ENCODE measurements at places on chromosomes 1 and 21.
A peak's percentile ranks its signal among the peaks of the same experiment; 100 is the strongest.

DNA sequence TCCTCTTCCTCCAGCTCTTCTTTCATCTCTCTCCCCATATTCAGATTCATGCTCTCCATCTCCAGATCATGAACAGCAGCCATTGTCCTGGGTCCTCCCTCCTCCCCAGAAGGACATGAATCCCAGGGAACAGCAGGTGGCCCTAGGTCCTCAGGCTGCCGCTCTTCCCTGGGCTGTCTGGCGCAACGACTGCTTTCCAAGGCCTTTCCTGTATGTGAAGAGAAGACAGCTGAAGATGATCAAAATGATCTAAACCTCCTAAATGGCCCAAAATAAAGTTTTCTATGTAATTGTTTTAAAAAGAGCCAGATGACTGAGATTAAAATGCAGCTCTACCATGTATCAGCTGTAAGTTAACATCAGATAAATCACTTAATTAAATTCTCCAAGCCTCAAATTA lies 22.5 kb downstream of the RHBDL2 start:
- DNase-seq, result no peak

GRCh38 chr1:3402258-3403010 lies 52.0 kb upstream of the ARHGEF16 start:
- no peak for DNase-seq

- DNase-seq, result no peak
Observed at GRCh38 chr1:101137144-101138126, 99.4 kb upstream of the S1PR1 start.

GRCh38 chr21:42373908-42374455 lies 7.6 kb upstream of the TFF1 start:
- DNase-seq, result no peak

GRCh38 chr1:53889304-53890298 lies at the start of gene YIPF1:
Gene YIPF1 (minus strand): TSS chr1:53889797. CDS start chr1:53888937, 860 bp downstream.
- peak; percentile 61 for DNase-seq

- no peak for DNase-seq
Observed at GRCh38 chr1:59081795-59082194, 215.1 kb upstream of the FGGY start.

GRCh38 chr1:154735804-154736168 lies 127.8 kb upstream of the ADAR start:
- DNase-seq, result no peak

DNA sequence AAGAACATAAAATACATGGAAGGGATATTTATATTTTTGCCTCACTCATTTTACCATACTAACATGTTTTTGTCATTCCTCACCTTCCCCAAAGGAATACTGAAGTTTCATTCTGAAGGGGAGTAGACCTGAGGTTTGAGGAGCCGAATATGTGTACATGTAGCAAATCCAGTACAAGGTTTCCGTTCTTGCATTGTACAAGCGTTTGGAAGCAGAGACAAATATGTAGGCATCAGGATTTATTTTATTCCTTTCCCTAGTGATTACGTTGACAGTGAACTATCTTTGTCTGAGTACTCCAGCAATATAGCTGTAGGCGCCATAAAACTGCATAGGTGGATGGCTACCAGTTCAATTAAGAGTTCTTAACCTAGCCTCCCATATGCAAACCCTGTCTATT lies 191.5 kb downstream of the NFIA start:
- no peak for DNase-seq

GRCh38 chr1:201482755-201483154 lies 13.8 kb upstream of the PHLDA3 start:
- DNase-seq, result no peak

GRCh38 chr1:94515296-94515947 lies 26.1 kb downstream of the F3 start:
- DNase-seq, result no peak

DNA sequence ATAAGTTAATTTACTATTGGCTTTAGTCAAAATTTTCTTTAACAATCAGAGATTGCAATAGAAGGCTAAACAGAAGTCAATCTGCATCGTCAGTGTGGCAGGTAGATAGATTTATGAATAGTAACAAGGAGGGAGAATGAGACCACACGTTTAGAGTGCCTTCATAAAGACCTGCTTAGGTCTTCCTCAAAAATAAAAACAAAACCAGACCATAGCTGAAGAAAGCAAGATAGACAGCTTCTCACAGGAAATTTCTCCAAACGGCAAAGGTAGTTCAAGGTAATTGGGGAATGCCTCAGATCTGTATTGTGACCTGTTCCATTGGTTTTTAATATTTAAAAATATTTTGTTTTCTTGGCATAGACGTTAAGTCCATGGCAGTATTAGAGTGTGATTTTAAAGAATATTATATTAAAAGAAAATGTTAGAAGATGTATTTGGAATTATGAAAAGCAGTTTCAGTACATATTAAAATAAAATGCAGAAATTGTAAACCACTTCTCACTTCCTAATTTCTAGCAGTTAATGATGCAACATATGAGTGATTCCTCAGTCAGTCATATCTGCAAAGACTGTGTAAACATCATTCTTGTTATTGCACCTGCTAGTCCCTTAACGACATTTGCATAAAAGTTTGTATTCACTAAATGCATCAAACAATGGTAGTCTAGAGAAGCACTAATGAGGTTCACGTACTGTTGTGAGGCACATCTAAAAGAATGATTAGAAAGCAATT lies 278.0 kb downstream of the HLX start:
- DNase-seq, result no peak

GRCh38 chr1:237500566-237500965 lies 390.2 kb downstream of the ZP4 start:
- no peak for DNase-seq

- no peak for DNase-seq
Observed at GRCh38 chr1:225526878-225527277, 99.0 kb upstream of the LBR start.

- no peak for DNase-seq
Observed at GRCh38 chr1:111736548-111737215, 2.5 kb downstream of the INKA2 start.

DNA sequence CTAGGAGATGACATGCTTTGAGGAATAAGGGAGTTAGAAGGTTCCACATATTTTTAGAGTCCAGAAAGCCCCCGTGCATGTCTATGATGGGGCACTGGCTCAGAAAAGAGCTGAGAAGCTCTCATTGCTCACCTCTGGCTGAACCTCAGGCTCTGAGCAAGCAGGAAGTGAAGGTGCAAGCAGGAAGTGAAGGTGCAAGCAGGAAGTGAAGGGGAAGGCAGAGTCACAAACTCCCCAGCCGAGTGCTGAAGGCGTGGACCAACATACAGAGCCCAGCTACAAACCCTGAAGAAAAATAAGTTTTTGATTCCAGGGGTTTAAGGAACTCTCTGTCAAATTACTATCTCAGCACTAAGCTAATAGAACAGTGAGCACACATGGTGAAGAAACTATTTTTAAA lies 7.0 kb downstream of the KRTAP10-8 start:
- peak; percentile 78 for DNase-seq

GRCh38 chr1:183689762-183690204 lies 36.7 kb upstream of the APOBEC4 start:
- DNase-seq, result no peak

- DNase-seq, result no peak
Observed at GRCh38 chr1:170461291-170461747, 70.6 kb upstream of the GORAB start.

DNA sequence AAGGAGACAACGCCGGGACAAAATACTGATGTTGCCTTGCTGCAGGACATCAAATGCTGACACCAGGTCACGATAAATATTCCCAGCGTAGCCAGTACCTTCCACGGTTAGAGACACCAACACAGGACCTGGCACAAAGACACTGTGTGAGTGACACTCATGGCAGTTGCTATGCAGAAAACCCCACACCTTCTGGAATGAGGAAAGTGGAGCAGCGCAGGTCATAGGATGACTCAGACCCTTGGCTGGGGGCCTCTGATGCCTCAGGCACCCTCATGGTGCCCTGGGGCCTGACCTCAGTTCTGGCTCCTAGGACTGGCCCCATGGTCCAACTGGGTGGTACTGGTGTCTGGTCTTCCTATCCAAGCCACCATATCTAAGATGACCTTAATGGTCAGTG lies 7.0 kb downstream of the DCST2 start:
- DNase-seq, result no peak

DNA sequence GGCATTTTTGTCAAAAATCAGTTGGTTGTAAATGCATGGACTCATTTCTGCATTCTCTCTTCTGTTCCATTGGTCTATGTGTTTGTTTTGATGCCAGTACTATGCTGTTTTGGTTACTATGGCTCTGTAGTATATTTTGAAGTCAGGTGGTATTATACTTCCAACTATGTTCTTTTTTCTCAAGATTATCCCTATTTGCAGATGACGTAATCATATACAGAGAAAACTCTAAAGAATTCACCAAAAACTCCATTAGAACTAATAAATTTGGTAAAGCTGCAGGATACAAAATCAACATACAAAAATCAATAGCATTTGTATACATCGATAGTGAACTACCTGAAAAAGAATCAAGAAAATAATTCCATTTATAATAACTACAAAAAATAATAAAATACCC lies 253.1 kb upstream of the NEGR1 start:
- no peak for DNase-seq

DNA sequence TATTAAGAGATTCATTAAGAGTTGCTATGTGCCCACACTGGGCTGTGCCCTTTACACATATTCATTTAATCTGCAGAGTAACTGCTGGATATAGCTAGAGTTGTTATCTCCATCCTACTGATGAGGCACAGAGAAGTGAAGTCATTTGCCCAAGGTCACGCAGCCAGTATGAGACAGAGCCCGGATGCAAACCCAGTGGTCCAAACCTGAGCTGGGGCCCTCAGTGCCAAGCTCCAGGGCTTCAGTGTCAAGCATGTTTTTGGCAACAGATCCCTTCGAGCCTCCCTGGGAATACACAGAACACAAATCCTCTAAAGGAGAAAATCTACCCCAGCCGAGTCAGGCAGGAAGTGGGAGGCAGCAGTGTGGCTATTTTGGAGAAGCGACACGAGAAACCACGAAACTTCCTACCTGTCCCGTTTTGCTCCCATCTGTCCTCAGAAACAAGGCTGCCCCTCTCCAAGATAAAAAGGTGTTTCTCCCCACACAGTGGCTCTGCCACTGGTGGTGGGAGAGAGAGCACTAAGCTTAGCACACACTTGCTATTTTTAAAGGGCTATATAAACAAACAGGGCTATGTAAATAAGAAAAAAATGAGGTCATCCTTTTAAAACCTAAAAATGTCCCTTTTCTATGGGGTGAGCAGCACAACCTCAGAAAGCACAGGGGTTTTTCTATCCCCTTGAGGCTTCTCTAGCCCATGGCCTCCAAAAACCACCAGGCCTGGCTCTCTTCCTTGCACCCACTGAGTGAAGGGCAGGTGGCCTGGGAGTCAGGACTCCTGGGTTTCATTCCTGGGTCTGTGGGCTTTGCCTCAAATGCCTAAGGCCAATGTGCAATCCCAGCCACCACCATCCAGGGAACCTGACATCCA lies 138.6 kb upstream of the EDN2 start:
- peak; percentile 22 for DNase-seq

- no peak for DNase-seq
Observed at GRCh38 chr1:187413405-187414169, 584.8 kb downstream of the PLA2G4A start.

GRCh38 chr1:156823210-156823790 lies 6.7 kb upstream of the SH2D2A start:
- DNase-seq, result no peak

- no peak for DNase-seq
Observed at GRCh38 chr1:3074800-3075199, 5.8 kb downstream of the PRDM16 start.

- DNase-seq, result no peak
Observed at GRCh38 chr1:107501081-107501605, 360.3 kb downstream of the NTNG1 start.

DNA sequence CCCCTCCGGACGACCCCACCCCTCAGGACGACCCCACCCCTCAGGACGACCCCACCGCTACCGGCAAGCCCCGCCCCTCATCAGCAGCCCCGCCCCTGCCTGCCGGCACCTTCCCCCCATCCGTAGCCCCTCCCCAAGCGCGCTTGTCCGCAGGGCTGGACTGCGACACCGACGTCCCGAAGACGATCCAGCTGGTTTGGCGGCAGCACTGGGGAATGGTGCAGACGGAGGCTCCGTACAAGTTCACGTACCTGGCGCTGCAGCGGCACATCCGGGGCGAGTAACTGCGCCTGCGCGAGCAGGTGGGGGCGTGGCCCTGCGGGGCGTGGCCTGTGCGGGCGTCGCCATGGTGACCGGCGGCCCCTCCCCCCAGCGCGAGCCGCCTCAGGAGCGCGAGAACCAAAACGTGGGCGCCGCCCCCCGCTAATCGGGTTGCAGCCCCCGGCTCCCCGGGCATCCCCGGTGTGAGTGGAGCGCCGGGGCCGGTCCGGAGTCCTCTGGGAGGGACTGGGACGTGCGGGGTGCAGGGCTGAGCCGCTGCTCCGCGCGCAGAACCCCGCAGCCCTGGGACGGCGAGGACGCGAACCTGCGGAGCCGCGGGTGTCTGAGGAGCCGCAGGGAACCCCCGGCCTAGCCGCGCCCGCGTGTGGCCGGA lies 4.9 kb downstream of the RNF223 start:
- peak; percentile 94 for DNase-seq

DNA sequence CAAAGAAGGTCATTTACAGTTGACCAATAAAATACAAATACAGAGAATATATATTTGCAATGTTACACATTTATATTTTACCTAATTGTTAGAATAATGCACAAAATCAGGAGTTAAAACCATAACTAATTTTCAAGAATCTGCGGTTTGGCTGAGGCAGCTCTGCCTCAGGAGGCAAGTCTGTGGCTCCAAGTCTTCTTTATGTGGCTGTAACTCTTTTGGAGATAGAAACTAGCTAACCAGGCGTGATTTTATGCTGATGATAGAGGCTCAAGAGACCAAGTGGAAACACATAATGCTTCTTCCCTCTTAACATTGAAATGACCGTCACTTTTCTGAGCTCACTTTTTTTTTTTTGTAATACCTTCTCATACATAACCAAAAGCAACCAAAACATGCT lies 744.7 kb upstream of the CXADR start:
- no peak for DNase-seq
